ENCODE measurements at places on chromosomes 5 and 9.

GRCh38 chr9:130497139-130497538 lies 52.4 kb downstream of the ASS1 start:
- no peak for DNase-seq

DNA sequence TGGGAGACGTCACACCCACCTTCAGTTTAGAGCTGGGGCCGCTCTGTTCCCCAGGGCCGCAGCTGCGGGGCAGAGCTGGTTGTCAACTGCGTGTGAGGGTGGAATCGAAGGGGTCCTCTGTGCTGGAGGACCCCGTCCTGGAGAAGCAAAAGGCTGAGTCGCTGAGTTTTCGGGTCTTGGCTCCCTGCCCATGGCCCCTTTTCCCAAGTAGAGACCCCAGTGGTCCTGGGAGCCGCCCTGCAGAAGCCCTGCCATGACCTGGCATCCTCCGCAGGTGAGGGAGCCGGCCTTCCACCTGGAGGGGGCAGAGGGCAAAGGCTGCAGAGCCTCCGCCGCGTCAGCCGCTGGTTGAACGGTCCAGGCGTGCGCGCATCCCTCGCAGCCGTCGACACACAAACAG lies 90.4 kb upstream of the COL5A1 start:
- DNase-seq, result no peak

DNA sequence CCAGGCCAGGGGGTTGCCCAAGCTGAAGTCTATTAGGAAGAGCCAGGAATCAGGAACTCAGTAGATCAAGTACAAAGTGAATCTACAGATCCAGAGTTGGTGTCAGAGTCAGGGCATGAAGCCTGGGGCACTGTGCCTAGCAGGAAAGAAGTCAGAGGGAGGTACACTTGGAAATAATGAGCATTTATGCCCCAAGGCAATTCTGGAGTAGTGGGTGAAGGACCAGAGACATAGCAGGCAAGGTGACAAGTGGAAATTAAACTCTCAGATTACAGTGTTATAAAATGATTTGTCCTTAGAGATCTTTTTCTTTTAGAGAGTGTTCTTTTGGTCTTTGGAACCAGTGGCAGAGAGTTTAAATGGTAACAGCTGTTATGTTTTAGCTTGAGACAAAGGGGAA lies 138.0 kb downstream of the ADAMTSL1 start:
- DNase-seq, result no peak

DNA sequence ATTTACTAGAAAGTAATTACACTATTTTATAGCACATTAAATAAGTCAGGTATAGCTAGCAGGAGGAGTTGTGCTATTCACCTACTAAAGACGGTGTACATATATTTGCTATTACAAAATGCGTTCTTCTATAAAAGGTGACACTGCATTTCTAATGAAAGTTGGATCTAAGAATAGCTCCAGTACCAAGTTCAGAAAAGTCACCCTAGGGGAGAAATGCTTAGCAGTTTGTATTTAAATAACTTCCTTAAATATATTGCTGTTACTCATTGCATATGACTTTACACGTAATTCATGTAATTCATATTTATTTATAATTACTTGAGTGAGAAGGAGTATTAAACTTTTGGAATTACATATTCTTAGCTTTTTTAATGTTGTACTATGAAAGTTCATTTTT lies 7.0 kb upstream of the SUB1 start:
- DNase-seq, result no peak

- DNase-seq, result no peak
These were observed 102.0 kb upstream of the SMC5 start for GRCh38 chr9:70156729-70157128.

DNA sequence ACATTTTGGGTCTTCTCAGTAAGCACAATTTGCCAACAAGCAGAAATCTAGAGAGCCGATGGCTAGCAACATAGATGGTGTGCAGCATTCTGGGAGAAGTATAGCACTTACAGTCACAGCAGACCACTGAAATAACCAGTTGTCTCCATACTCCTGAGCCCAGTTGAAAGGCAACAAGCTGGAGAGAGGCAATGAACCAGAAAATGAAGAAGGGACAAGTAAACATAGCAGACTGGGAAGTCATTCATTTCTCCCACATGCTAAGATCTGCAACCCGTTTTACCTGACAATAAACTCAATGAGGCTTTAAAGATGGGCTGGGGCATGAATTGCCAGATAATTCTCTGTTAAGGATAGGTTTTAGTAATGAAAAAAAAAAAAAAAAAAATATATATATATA lies 575.6 kb upstream of the GRAMD2B start:
- DNase-seq, result no peak

- no peak for DNase-seq
These were observed 148.7 kb upstream of the SLC1A3 start for GRCh38 chr5:36457511-36458270.

GRCh38 chr9:121827251-121827967 lies 176.0 kb downstream of the DAB2IP start:
- no peak for DNase-seq

DNA sequence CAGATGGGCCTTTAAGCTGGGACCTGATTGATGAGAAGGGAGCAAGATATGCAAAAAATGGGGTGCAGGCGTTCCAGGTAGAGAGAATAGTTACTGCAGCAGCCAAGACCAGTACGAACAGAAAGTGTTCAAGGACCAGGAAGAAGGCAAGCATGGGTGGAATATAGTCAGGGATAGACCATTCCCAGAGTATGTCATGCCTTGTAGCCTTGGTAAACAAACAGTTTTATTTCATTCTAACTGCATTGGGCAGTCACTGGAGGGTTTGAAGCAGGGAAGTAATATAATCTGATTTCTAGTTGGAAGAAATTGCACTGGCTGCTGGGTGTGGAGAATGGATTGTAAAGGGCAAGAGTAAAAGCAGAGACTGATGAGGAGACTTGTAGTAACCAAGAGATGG lies 30.5 kb upstream of the IL13 start:
- no peak for DNase-seq

- DNase-seq, result no peak
These were observed 1.7 kb downstream of the DMRT3 start for GRCh38 chr9:977838-978830.

- no peak for DNase-seq
These were observed 343.9 kb downstream of the NFIB start for GRCh38 chr9:13970018-13970417.

GRCh38 chr5:149268928-149269557 lies 2.6 kb upstream of the AFAP1L1 start:
- DNase-seq, result no peak

DNA sequence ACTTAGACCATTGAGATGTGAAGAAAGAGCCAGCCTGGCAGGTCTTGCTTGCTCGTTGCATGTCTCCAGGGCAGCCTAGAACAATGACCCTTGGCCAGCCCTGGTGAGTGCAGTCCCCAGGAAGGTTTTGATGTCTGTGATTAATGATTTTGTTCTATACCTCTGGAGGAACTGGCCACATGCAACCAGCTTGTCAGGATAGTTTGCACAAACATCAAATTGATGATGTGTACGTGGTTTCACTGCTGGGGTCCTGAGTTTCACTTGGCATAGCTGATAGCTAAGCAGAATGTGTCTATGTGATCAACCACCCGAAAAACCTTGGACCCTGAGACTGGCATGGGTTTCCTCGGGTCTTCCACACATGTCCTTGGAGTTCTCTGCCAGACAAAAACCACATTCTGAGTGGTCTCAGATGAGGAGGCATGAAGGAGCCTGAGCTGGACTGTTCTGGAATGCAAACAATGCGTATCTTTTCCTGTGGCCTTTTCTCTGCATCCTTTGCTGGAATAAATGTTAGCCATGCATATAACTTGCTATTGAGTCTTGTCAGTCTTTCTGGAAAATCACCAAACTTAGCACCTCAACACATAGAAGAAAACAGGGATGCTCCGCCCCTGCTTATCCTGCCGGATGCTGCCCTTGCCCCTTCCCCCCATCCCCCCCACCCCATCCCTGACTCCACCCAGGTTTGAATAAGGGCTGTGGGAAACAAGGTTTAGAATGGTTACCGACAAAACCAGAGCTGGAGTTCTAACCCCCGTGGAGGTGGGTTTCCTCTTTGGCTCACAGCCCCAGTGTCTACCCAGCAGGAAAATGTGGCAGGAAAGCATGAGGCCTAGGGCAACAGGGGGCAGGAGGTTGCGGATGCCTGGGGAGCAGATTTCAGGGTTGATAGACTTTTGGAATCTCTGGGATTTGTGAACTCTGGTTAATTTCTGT lies 50.1 kb upstream of the ANKRD33B start:
- no peak for DNase-seq

GRCh38 chr9:120775859-120776258 lies 17.4 kb downstream of the FBXW2 start:
- DNase-seq, result no peak

- no peak for DNase-seq
These were observed 7.9 kb upstream of the NEUROG1 start for GRCh38 chr5:135543485-135544304.

DNA sequence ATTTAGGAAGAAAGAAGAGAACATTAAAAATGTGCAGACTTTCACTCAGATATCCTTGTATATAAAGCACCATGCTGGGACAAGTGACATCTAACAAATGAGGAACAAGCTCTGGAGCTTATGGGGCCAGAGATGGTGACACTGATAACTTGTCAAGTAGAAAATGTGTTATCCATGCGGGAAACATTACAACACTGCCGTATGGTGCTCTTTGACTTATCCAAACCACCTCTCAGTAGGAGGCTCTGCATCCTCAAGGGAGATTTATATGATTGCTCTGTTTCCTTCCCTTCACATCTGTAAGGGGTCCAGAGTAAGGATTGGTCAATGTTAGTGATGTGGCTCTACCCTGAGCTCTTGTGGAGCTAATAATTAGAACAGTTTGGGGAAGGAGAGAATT lies 23.5 kb downstream of the KCTD16 start:
- no peak for DNase-seq

- no peak for DNase-seq
These were observed 201.7 kb downstream of the SGCD start for GRCh38 chr5:156528673-156529072.

- DNase-seq, result no peak
These were observed 61.3 kb downstream of the S1PR3 start for GRCh38 chr9:89052470-89053097.

DNA sequence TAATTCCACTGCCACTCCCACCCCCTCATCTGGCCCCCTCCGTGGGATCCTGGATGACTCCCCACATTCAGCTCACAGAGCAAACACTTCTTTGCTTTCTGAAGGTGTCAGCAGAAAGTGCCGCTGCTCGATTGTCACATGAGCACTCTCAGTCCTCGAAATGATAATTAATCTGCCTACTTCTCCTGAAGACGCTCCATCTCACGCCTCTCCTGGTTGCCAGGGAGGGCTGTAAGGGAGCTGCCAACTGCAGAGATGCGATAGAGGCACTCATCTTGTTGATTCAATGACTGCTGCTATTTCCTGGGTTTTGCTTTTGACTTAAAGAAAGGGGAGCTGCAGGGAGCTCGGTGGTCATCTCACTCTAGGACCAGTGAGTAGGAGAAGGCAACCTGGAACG lies 206.5 kb downstream of the DAB2IP start:
- DNase-seq, result no peak

DNA sequence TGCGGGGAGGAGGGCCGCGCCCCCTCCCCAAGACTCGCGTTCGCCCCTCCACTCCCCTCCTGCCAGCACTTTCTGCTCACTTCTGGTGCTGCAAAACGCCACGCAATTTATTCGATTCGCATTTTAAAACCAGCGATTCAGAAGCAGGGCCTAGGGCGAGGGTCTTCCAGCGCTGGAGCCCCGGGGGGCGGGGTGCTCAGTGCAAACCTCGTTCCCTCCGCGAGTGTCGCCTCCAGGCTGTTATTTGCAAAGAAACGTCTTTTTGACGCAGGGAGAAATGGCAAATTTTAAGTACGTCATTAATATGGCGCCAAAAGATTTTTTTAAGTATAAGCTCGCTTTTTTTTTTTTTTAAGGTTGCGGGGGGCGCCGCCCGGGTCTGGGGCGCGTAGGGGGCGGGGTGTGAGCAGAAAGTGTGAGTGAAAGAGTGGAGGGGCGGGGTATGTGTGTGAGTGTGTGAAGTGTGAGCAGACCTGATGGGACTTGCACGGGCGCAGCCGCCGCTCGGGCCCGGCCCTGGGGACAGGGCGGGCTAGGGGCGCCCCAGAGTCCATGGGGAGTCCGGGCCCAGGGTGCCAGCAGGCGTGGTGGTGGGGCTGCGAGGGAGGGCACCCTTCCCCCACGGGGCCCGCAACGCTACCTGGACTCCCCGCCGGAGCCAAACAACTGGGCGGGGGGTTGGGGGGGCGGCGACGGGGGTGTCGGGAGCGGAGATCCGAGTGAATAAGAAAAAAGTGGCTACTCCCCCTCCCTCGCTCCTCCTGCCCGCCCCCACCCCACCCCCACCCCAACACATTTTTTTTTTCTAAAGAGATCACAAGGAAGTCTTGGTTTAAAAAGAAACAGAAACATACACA lies at the start of gene JADE2:
Gene JADE2 (plus strand): TSS at position 845 of the 857 bp plus-strand sequence. CDS start 10,188 bp downstream, outside the sequence.
- DNase-seq, result peak; percentile 58

DNA sequence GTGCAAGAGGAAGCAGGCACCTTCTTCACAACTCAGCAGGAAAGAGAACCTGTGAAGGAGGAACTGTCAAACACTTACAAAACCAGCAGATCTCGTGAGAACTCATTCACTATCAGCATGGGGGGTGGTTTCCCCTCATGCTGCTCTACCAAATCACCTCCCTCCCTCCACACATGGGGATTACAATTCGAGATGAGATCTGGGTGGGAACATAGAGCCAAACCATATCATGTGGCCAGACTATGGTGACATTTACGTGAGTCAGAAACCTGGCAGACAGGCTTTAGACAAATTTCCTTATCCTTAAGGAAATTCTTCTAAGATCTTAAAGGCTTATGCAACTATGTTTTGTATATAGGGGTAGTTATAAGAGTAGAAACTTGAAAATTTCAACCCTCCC lies 8.7 kb upstream of the AOPEP start:
- no peak for DNase-seq

GRCh38 chr5:27706832-27707231 lies 668.4 kb upstream of the CDH9 start:
- no peak for DNase-seq

- DNase-seq, result no peak
These were observed 39.8 kb upstream of the GLRA1 start for GRCh38 chr5:151964471-151964870.

DNA sequence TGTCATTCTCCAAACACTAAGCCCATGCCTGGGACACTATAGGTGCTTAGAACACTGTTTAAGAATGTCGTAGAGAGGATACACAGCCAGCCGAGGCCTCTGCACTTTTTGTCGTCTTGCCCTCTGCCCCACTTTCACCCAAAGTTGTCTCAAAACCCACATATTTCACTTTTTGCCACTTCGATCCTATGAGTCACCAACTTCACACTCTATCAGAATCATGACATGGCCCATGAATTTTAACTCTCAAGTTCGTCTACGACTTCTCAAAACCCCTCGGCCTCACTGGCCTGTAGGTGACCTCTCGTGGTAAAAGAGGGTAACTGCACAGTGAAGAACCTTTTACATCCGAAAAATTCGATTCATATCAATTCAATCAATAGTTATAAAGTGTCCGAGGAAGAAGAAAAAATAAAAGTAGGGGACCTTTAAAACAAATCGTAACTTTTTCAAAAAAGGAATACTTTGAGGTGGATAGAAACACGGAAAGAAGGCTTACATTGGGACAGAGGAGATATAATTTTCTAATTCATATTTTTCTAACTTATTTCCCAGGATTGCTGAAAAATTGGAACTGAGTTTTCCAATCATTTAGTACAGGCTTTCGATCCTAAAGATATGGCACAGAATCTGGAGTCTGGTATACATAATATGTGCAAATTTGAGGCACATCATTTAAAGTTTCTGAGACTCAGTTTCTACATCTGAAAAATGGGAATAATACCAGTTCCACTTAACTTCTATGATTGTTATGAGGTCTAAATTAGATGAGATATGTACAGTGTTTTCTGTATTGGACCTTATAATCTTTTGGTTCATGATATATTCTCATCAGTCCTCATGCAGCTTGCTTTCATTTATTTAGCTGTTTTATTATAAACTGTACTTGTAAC lies 122.6 kb downstream of the APBA1 start:
- DNase-seq, result no peak

- DNase-seq, result no peak
These were observed 30.6 kb upstream of the ADAMTS6 start for GRCh38 chr5:65512170-65512937.

Data from stimulated activated CD4-positive, alpha-beta T cell treated with anti-CD3 and anti-CD28 coated beads, Interleukin-1b, Interleukin-23, amount 100 ng/mL, for 1 hour (primary cell).